ENCODE measurements at places on chromosomes 5 and 9. TPM values are rescaled to one million over a fixed set of nuclear protein-coding genes. Genes with fewer than 3 reads are reported as not detected.

Gene MYOT
- polyA plus RNA-seq, result not detected

Gene NEUROG1
- not detected for polyA plus RNA-seq

Gene TMEM245
- 20.8 TPM for polyA plus RNA-seq

Gene HTR1A
- polyA plus RNA-seq, result not detected

Gene MYOZ3
- 0.40 TPM for polyA plus RNA-seq

Gene THOC3
- polyA plus RNA-seq, result 32.0 TPM
